Activated CD4-positive, alpha-beta memory T cell treated with anti-CD3 and anti-CD28 coated beads for 36 hours (primary cell): ENCODE measurements at places on chromosomes 5 and 9.
A peak's percentile ranks its signal among the peaks of the same experiment; 100 is the strongest.

DNA sequence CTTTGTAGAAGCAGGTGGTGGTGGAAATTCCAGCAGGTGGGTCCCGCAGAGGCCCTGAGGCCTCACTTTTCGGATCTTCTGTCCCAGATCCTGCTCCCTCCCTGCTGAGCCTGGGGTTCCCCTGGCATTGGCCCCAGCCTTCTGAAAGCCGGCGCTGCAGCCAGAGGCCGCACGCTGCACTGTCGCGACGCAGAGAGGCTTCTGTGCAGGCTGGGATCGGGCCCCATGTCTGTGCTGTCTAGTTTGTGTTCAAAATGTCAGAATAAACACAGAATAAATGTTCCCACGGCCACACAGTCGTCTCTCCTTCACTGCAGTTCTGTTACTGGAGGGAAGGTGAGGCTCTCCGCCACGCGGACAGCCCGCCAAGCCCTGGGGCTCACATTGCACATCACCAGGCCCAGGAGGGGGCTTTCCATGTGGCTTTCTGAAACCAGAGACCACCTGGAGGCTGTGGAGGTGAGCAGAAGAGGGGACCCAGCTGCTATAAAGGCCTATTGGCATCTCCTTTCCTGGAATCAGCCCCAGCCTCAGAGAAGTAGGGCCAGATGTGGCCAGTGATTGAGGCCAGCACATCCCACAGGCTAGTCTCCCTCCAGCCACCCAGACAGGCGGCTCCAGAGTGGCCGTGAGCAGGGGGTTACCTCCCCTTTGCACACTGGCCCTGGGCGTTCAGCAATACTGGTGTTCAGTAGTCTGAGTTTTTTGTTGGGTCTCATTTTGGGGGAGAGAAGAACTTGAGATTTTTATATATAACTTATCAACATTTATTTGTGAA, 46.5 kb downstream of the USP20 start:
- no peak for DNase-seq

DNA sequence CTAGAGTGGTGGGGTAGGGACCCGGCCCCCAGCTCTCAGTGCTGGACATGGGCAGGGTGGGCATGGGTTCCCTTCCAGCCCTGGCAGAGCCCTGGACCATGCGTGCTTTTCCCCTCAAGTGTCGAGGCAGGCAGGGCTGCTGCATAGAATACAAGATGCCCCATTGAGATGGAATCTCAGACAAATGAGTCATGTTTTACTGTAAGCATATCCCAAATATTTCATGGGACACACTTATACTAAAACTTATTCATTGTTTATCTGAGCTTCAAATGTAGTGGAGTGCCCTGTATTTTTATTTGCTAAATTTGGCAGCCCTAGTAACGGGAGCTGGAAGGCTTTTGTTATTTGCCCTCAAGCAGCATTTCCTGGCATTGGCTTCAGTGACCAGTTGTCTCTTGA, 3.2 kb upstream of the RNU6ATAC start:
- no peak for DNase-seq

- DNase-seq = no peak
Observed at GRCh38 chr5:160155017-160155750, 35.9 kb upstream of the PWWP2A start.

GRCh38 chr9:91220021-91220420, 141.7 kb downstream of the AUH start:
- peak; percentile 47 for DNase-seq

GRCh38 chr9:126295936-126296600, 30.6 kb upstream of the MVB12B start:
- no peak for DNase-seq

DNA sequence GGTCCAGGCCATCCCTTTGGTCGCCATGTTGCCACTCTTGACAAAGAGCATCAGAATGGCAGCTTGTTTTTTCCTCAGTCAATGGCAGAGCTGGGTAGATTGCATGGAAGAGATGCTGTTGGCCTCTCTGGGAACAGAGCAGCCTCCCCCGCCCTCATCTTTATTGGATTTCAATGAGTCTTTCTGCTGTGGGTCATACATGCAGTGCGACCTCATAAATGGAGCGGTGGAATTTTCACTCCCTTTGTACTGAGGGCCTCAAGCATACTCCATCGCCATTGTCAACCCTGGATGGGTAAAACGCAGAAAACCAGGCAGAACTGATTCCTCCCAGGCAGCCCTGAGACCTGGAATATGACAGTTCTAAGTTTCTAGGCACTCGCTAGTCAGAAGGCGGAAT, 71.8 kb downstream of the ZNF618 start:
- DNase-seq = no peak

GRCh38 chr5:59086024-59086423, 503.1 kb downstream of the RAB3C start:
- no peak for DNase-seq

DNA sequence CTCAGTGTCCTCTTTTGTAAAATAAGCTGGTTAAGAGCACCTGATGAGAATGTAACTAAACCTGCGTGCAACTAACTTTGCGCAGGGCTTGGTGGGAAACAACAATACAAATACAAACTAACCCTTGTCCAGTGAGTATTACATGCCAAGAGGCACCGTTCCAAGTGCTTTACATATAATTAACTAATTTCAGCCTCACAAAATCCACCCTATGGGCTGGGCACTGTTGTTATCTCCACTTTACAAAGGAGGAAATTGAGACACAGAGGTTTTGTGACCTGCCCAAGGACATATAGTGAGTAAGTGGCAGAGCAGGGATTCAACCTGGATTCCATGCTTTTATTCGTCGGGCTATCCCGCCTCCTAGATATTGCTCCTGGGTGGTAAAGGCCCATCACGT, 26.2 kb upstream of the TNIP1 start:
- DNase-seq = no peak
